Esophagus muscularis mucosa (tissue), 4 donors: ENCODE measurements at places on chromosomes 3 and 15. TPM values are rescaled to one million over a fixed set of nuclear protein-coding genes. Genes with fewer than 3 reads are reported as not detected.

The ESYT3 gene
- total RNA-seq, result not detected

The NMB gene
- total RNA-seq, result 4.8 TPM

The ITGA11 gene
- total RNA-seq, result 15.8 TPM

The WDR93 gene
- total RNA-seq, result 0.42 TPM

The GOLGA6D gene
- not detected for total RNA-seq

The KCNH8 gene
- 0.19 TPM for total RNA-seq

The ZBTB47 gene
- total RNA-seq, result 79.7 TPM

The QRICH1 gene
- 81.8 TPM for total RNA-seq

The ST8SIA2 gene
- 0.50 TPM for total RNA-seq

The PFKFB4 gene
- 1.9 TPM for total RNA-seq

The TGM4 gene
- total RNA-seq, result not detected

The CFAP161 gene
- total RNA-seq, result 0.71 TPM

The ISLR gene
- total RNA-seq, result 149 TPM

The C2CD4A gene
- not detected for total RNA-seq

The STAC gene
- total RNA-seq, result 7.5 TPM

The PRICKLE2 gene
- total RNA-seq, result 89.2 TPM

The SLC2A2 gene
- not detected for total RNA-seq

The PCSK6 gene
- total RNA-seq, result 14.4 TPM

The UACA gene
- 23.9 TPM for total RNA-seq

The ZNF385D gene
- total RNA-seq, result 7.7 TPM

The ITIH1 gene
- not detected for total RNA-seq

The LPCAT4 gene
- total RNA-seq, result 14.9 TPM

The TMEM207 gene
- not detected for total RNA-seq

The WWTR1 gene
- total RNA-seq, result 535 TPM

The TMOD2 gene
- total RNA-seq, result 20.2 TPM

The FEZF2 gene
- not detected for total RNA-seq

The SAMD7 gene
- not detected for total RNA-seq

The CKMT1A gene
- total RNA-seq, result not detected

The ADGRG7 gene
- total RNA-seq, result not detected

The LRRIQ4 gene
- total RNA-seq, result not detected

The HIGD1A gene
- 407 TPM for total RNA-seq

The RASGRP1 gene
- total RNA-seq, result 0.29 TPM

The ACVR2B gene
- 9.8 TPM for total RNA-seq

The FOXL2NB gene
- not detected for total RNA-seq

The FAM162A gene
- total RNA-seq, result 31.1 TPM

The GHSR gene
- total RNA-seq, result not detected

The DPPA2 gene
- total RNA-seq, result not detected

The SNTN gene
- not detected for total RNA-seq

The CCNB2 gene
- total RNA-seq, result not detected

The FAM3D gene
- not detected for total RNA-seq

The RARRES1 gene
- total RNA-seq, result 24.5 TPM

The GOLGA8T gene
- total RNA-seq, result not detected

The ALPK3 gene
- 21.5 TPM for total RNA-seq

The SNURF gene
- total RNA-seq, result 3.6 TPM

The GRM2 gene
- total RNA-seq, result 0.83 TPM

The POLQ gene
- total RNA-seq, result under 0.01 TPM

The STRIT1 gene
- total RNA-seq, result not detected

The GCNT3 gene
- 0.69 TPM for total RNA-seq

The SNX22 gene
- 0.42 TPM for total RNA-seq

The NR1I2 gene
- total RNA-seq, result not detected

The SMCO1 gene
- total RNA-seq, result not detected

The EPHB3 gene
- 4.5 TPM for total RNA-seq

The GP9 gene
- not detected for total RNA-seq

The GRAMD2A gene
- 0.33 TPM for total RNA-seq

The SLC27A2 gene
- 0.42 TPM for total RNA-seq

The ERC2 gene
- total RNA-seq, result 1.4 TPM

The GPR176 gene
- 8.4 TPM for total RNA-seq

The HIGD2B gene
- total RNA-seq, result not detected
